SK-MEL-5 (cell line): ENCODE measurements at places on chromosomes 1 and 21. TPM values are rescaled to one million over a fixed set of nuclear protein-coding genes. Genes with fewer than 3 reads are reported as not detected.
A peak's percentile ranks its signal among the peaks of the same experiment; 100 is the strongest.

DNA sequence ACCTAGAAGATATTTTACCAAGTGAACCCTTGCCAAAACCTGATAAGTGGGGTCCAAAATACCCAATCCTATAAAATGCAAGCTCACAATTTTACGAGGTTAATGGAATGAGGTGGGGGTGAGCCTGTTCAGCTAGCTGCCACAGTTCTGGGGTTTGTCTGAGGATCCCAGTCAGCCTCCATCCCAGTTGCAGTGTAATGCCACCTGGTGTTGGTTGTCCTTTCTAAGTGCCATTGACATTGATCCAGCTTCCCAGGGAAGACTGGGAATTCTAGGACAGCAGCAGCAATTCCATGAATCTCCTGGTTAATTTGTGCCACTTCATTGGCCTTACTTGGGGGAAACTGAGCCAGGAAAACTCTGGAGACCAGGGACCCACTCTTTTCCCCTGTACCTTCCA, 298.3 kb downstream of the RWDD3 start:
- peak; percentile 32 for DNase-seq

Gene ORC1
- 9.8 and 10.3 TPM in 2 replicates for total RNA-seq

GRCh38 chr1:36352910-36353878, 29.7 kb upstream of the EVA1B start:
- no peak for DNase-seq

DNA sequence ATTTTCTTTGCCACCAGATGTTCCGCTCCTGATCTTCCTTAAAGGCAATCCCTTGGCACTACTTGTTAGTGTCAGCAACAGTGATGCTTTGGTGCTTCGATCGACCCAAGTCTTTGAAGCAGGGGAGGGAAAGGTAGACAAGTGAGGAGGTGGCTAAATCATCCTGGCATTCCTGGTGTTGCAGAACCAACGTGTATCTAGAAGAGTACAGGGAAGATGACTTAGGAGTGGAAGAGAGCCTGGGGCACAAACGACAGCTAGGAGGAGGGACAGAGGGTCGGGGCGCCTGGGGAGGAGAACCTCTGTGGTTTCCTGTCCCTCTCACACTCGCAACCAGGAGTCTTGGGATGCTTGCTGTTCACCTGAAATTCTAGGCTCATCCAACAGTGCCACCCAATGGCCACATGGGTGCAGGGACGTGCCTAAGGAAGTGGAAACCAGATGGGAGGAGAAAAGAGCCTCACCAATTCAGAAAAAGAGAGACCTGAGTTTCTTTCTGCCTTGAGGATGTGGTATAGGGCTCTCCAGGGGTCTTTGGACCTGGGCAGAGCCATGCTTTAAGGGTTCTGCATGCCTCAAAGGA, 9.5 kb upstream of the KCNA2 start:
- peak; percentile 84 for DNase-seq

- DNase-seq: peak; percentile 30
These were observed 1107.1 kb upstream of the TMPRSS15 start for GRCh38 chr21:19510653-19511052.

- no peak for DNase-seq
These were observed 215.5 kb upstream of the USP25 start for GRCh38 chr21:15514073-15514946.

Gene KCNJ6
- not detected in 2 replicates for total RNA-seq

- DNase-seq: peak; percentile 58
These were observed 106.7 kb upstream of the C21orf91 start for GRCh38 chr21:17925899-17926298.

- no peak for DNase-seq
These were observed 59.9 kb downstream of the ZBTB18 start for GRCh38 chr1:244111027-244111426.
